ENCODE measurements at places on chromosomes 7 and 10.

DNA sequence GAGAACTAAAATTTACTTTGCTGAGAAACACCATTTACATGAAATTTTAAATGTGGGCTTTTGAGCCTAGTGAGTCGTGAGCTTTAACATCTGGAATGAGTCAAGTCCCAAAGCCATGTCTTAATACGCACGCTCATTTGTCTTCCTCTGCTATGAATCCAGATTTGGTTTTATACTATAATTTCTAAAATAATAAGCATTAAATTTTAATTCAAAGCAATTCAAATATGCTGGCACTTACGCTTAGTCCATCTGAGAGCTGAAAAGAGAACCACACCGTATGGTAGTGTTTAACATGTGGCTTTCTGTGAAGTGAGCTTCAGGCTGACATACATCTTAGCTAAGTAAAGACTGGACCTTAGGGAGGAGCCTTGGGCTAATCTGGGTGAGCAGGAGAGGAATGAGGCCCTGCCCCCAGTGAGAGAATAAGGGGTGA, 52.2 kb downstream of the CUBN start:
- DNase-seq = no peak
- no peaks in the 10 kb centered on the region for H3K27me3 ChIP-seq
- H3K36me3 ChIP-seq = no peaks in the 10 kb centered on the region
- H3K27ac ChIP-seq = no peak overlapping the region

GRCh38 chr10:110387983-110388686, 83.4 kb upstream of the SMNDC1 start:
- H3K27me3 ChIP-seq = no peaks in the 10 kb centered on the region
- no peak overlapping the region for H3K27ac ChIP-seq
- no peaks in the 10 kb centered on the region for H3K36me3 ChIP-seq
- no peak for DNase-seq
- no peak overlapping the region for H3K4me3 ChIP-seq
- H3K4me1 ChIP-seq = peaks cover 13% of the 10 kb centered on the region

DNA sequence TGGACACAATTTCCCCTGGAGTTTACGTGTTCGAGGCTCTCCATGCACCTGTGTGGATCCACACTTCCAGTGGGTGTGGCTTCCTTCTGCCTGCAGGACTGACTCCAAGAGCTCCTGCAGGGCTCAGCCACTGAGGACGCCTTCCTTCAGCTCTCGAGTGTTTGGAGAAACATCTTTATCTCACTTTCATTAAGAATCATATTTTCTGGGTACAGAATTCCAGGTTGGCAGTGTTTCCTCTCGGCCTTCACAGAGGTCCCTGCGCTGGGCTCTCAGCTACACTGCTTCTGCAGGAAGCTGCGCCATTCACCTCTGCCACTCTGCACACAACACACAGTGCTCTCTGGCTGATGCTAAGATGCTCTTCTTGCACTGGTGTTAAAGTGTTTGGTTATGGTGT, 69.9 kb upstream of the NKX6-2 start:
- no peak overlapping the region for H3K27ac ChIP-seq
- peaks cover 2% of the 10 kb centered on the region for H3K4me1 ChIP-seq
- H3K27me3 ChIP-seq = no peaks in the 10 kb centered on the region

- no peak overlapping the region for H3K27ac ChIP-seq
- DNase-seq = no peak
- no peak overlapping the region for H3K4me3 ChIP-seq
- peaks cover 3% of the 10 kb centered on the region for H3K27me3 ChIP-seq
- no peaks in the 10 kb centered on the region for H3K36me3 ChIP-seq
Observed at GRCh38 chr7:36137258-36137657, 15.8 kb upstream of the EEPD1 start.

- H3K36me3 ChIP-seq = no peaks in the 10 kb centered on the region
- DNase-seq = no peak
- H3K4me1 ChIP-seq = peaks cover 4% of the 10 kb centered on the region
Observed at GRCh38 chr10:44929356-44930255, 18.5 kb downstream of the TMEM72 start.

- peak overlapping the region; percentile 15 for H3K27ac ChIP-seq
- H3K4me3 ChIP-seq = no peak overlapping the region
Observed at GRCh38 chr10:79381804-79382221, 34.5 kb downstream of the PPIF start.

DNA sequence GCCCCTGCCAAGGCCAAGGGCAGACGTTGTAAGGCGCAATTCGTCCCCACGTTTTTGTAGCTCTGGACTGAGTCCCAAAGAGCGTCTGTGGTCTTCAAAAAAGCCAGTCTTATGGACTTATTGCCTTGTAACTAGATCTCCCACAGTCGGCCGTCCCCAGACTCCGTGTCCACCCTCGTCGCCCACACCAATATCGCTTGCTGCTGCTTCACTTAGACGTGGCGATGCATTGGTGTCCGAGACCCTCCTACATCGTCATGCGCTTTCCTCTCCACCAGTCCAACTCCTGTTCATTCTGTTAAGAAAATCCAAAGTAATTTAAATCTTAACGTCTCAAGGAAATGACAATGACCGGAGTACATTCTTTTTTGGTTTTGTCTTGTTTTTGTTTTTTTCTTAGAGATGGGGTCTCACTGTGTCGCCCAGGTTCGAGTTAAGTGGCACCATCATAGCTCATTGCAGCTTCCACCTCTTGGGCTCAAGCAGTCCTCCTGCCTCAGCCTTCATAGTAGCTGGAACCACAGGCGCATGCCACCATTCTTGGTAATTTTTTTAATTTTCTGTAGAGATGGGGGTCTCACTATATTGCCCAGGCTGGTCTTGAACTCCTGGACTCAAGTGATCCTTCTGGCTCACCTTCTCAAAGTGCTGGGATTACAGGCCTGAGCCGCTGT, 851 bp downstream of the KIFBP start:
- H3K4me3 ChIP-seq = peak overlapping the region; percentile 94
- no peak for DNase-seq
- peaks cover 25% of the 10 kb centered on the region for H3K4me1 ChIP-seq
- H3K27me3 ChIP-seq = no peaks in the 10 kb centered on the region

DNA sequence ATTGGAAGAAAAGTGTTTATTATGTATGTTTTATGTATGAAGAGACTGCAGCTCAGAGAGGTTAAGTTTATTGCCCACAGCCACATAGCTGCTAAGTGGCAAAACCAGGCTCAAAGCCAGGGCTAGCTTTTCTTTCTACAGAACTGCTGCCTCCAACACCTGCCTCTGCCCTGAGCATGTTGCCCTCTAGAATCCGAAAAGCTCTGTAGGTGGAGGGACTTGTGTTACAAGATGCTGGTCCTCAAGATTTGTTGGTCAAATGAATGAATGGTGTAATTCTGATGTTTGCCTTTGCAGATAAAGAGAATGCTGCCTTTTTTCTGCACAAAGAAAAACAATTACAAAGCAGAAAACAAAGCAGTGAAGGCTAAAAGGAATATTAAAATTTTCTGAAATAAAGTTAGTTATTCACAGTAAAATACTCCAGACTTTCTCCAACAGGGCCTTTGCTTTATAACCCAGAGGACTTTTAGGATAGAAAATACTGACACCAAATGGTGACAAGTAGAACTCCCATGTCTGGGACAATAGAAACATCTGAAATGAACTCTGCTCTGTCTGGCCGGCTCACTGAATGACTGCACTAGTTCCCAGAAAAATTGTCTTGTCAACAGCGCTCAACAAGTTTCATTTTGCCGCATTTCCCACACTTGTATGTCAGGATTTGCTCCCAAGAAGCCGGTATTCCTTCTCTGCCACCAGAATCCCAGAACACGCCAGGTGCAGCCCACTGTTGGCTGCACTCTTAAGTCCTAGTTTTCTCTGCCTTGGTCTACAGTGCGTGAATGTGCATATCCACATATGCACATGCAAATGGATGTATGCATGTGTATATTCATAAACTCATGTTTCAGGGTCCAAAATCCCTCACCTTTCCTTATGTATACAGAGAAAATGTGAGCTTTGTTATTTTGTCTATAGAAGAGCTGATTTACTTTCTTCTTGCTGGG, 11.0 kb upstream of the DNTT start:
- no peak for DNase-seq
- H3K4me1 ChIP-seq = peaks cover 13% of the 10 kb centered on the region

GRCh38 chr7:43584195-43584586, 1.3 kb downstream of the STK17A start:
- peaks cover 3% of the 10 kb centered on the region for H3K36me3 ChIP-seq
- no peak for DNase-seq
- peaks cover 36% of the 10 kb centered on the region for H3K4me1 ChIP-seq
- H3K27ac ChIP-seq = no peak overlapping the region

GRCh38 chr10:14761372-14761771, 13.3 kb downstream of the FAM107B start:
- no peaks in the 10 kb centered on the region for H3K4me1 ChIP-seq
- H3K36me3 ChIP-seq = no peaks in the 10 kb centered on the region
- H3K4me3 ChIP-seq = no peak overlapping the region
- H3K27me3 ChIP-seq = no peaks in the 10 kb centered on the region
